ENCODE measurements at places on chromosomes 11 and 22. TPM values are rescaled to one million over a fixed set of nuclear protein-coding genes. Genes with fewer than 3 reads are reported as not detected.

APOA1 gene
- 2,476 TPM for polyA plus RNA-seq

SCT gene
- not detected for polyA plus RNA-seq

KRTAP5-10 gene
- not detected for polyA plus RNA-seq

ZNF202 gene
- polyA plus RNA-seq, result 8.9 TPM

OR4A5 gene
- not detected for polyA plus RNA-seq

MIAT gene
- polyA plus RNA-seq, result under 0.01 TPM

NRXN2 gene
- 0.03 TPM for polyA plus RNA-seq

PGM2L1 gene
- 0.57 TPM for polyA plus RNA-seq

BACE1 gene
- polyA plus RNA-seq, result 19.0 TPM

GLYAT gene
- not detected for polyA plus RNA-seq

BIRC3 gene
- polyA plus RNA-seq, result 0.50 TPM

SMARCB1 gene
- 166 TPM for polyA plus RNA-seq

NAT10 gene
- polyA plus RNA-seq, result 33.9 TPM

SLC6A5 gene
- not detected for polyA plus RNA-seq

Data from HepG2 (cell line).